ENCODE measurements at places on chromosomes 11 and 22. TPM values are rescaled to one million over a fixed set of nuclear protein-coding genes. Genes with fewer than 3 reads are reported as not detected.

The CCDC34 gene
- 18.8 TPM for total RNA-seq

The SCGB1D2 gene
- total RNA-seq = not detected

The GDPD4 gene
- not detected for total RNA-seq

The JAM3 gene
- 4.8 TPM for total RNA-seq

The LRRC10B gene
- total RNA-seq = not detected

The DDIAS gene
- total RNA-seq = 14.7 TPM

The DEAF1 gene
- total RNA-seq = 44.0 TPM

The OR4A16 gene
- total RNA-seq = not detected

The IFITM10 gene
- 1.3 TPM for total RNA-seq

The OR52E5 gene
- total RNA-seq = not detected

The TNNI2 gene
- not detected for total RNA-seq

The LINC01488 gene
- not detected for total RNA-seq

The TMEM86A gene
- total RNA-seq = 0.25 TPM

- no peak for DNase-seq
Observed at GRCh38 chr11:108122166-108122628, 830 bp downstream of the ACAT1 start.

- no peak for DNase-seq
Observed at GRCh38 chr11:128492461-128492860, 94.9 kb downstream of the ETS1 start.

- peak; percentile 75 for DNase-seq
Observed at GRCh38 chr11:66022401-66023185, 3.7 kb downstream of the CATSPER1 start.

DNA sequence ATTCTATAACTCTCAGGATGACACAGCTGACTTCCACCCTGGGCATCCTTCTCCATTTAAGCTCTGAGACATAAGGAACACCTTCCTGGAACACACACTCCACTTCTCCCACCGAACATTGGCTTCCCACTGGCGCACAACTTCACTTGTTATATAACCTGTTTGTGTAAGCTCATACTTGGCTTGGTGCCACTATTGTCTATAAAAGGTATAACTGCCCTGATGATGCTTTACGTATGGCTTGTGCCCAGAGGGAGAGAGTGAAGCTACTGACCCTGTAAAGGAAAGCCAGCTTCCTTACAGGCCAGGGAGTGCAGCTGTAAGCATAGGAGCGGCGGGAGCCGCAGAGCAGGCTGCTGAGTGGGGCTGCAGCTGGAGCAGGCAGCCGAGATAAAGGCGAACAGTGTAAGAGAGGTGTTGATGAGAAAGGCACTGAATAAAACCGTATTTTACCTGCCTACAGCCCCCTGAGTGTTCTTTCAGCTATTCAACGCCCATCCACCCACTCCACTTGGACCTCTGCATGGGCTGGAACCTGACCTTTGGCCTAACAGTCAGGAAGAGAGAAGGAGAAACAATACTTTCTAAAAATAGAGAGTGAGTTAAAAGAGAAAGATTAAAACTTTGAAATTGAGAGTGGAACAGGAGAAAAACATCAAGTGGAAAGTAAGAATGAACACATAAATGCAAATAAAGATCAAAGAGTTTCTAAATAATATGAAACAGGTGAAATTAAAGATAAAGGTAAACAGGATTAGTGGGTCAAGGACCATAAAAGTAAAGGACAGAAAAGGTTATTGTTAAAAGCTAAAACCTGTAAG lies 252.1 kb upstream of the ARHGAP42 start:
- DNase-seq = no peak

- no peak for DNase-seq
Observed at GRCh38 chr11:120420572-120420971, 84.4 kb downstream of the ARHGEF12 start.

- DNase-seq = no peak
Observed at GRCh38 chr11:19580646-19581045, 132.0 kb upstream of the NAV2 start.

DNA sequence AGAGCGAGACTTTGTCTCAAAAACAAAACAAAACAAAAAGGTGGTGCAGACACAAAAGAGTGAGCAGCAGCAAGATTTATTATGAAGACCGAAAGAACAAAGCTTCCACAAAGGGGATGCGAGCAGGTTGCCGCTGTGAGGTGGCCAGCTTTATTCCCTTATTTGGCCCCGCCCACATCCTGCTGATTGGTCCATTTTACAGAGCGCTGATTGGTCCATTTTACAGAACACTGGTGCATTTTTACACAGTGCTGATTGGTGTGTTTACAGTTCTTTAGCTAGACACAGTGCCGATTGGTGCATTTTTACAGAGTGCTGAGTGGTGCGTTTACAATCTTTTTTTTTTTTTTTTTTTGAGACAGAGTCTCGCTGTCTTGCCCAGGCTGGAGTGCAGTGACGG lies 77.4 kb downstream of the CECR2 start:
- no peak for DNase-seq

DNA sequence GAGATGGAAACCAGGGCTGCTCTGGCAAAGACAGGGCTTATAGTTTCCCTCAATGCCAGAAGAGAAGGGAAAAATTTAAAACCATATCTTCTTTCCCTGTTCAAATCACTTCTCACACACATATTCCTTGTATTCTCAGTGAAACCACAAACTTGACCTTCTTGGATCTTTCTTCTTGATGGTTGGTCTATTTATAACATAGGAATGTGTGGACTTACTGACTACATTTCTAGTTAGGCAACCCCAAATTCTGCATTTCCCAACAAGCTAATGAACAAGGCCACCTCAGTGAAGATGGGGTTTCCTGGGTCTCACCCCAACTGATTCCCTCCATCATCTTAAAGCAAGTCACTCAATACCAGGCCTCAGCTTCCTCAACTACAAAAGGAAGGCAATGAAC lies 3.8 kb upstream of the QSER1 start:
- DNase-seq = no peak

DNA sequence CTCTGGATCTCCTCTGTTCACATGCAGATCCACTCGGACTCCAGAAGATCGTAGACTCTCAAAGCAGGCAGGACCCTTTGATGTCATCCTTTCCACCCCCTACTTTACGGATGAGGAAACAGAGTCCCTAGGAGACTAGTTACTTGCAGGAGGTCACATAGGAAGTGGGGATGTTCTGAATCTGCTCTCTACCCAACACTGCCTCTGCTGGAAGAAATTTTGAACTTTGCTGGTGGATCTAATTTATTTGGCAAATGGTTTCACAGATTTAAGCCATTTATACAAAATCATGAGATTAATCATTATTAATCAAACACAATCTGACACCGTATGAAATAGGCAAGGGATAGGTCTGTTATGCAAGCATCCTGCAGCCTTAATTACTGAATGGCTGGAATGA lies 55.0 kb upstream of the USP47 start:
- no peak for DNase-seq

GRCh38 chr11:75524665-75525432 lies 892 bp downstream of the GDPD5 start:
- peak; percentile 44 for DNase-seq

- no peak for DNase-seq
Observed at GRCh38 chr22:27906241-27906640, 12.8 kb downstream of the PITPNB start.

GRCh38 chr11:8034604-8035190 lies 46.3 kb upstream of the TUB start:
- no peak for DNase-seq

- no peak for DNase-seq
Observed at GRCh38 chr11:131756479-131757110, 386.2 kb downstream of the NTM start.

DNA sequence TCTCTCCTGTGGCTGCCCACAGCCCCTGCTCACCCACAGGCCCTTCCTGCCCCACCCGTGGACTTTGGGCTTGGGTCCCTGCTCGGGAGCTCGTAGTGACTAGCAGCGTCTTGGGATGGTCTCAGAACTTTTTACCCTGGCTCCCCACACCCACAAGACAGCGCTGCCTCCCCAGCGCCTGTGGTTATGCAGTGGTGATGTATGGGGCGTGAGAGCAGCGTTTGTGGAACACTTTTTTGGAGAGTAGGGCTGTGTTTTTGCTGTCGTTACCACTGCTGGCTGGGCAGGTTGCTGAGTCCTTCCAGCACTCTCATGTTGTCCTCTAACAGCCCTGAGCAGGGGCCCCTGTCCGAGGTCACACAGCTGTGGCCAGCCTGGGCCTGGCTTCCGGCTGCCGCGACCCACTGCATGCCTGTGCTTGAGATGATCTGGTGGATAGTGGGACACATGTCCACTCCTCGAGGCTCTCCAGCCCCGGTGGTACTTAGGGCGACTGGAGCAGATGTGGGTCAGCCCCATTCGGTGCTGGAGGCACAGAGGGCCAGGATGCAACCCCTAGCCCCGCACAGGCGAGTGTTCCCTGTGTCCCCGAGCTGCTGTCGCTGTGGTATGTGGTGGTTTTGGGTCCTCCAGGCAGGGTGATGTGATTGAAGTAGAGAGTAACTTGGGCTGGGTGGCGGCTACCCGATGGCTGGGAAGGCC lies 7.1 kb upstream of the GRAMD4 start:
- peak; percentile 59 for DNase-seq

DNA sequence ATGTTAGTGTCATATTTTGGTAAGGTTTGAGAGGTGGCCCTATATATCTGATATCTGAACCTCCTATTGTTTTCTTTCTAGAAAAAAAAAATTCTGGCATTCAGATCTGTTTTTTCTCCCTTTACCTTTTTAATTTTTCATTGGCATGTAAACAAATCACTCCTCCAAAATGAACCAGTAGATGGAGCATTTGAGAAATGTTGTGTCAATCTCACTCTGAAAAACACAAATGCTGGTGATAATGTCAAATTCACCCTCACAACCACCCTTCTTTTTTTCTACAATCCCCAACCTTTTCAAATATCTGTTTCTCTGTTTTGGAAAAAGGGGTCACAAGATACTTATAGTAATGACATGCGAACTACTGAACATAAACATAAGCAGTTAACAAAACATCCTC lies 9.1 kb downstream of the GUCY1A2 start:
- no peak for DNase-seq

DNA sequence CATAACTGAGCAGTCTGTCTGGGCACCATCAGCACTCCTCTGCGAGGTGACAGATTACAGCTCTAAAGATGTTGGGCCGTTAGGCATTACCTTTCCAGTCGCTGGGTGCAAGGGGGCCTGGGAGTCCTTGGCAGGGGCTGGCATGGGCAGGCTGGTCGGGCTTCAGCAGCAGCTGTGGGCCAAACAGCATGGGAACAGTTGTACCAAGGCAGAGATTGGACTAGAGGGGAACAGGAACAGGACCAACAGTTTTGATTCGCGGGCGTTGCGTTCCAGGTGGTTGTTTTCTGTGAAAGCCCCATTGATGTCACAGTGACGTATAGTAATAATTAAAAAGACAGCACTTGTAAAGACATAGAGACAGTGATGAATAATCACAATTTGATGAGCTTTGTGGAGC lies 25.8 kb upstream of the B3GAT1 start:
- DNase-seq = no peak

DNA sequence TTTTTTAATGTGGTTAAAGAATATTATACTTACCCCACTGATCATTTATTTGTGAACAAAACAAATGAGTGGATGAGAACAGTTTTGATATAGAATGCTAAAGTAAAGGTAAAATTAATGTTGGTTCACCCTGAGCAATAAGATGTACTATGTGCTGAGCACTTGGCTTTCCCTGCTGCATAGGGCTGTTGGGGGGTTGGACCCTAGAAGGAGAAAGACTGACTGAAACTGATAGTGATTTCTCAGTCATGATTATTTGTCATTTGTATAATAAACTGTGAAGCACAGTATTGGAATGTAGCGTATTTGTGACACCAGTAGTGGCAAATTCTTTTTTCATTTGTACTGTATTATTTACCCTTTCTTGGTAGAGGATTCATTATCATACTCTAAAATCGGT lies 63.3 kb downstream of the PRMT3 start:
- DNase-seq = no peak

GRCh38 chr11:10637731-10638151 lies 55.8 kb downstream of the IRAG1 start:
- DNase-seq = no peak

GRCh38 chr11:110200241-110200640 lies 96.2 kb downstream of the RDX start:
- DNase-seq = no peak

DNA sequence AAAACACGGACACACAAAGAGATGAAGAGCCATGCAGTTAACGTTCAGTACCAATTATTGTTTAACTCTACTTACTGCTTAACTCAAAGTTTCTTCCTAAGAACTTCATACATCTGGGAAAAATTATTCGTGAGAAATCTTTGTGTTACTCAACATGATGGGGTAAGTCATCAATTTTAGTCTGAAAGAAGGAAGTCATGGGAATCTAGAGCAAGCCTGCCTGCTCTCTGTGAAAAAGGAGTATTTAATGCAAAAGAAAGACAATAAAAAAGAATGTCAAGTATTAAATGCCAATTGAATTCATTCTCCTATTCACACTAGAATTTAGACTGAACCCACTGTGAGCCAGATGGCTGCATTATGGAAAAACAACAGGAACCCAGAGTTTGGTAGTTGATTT lies 16.0 kb downstream of the TMEM123 start:
- DNase-seq = no peak

DNA sequence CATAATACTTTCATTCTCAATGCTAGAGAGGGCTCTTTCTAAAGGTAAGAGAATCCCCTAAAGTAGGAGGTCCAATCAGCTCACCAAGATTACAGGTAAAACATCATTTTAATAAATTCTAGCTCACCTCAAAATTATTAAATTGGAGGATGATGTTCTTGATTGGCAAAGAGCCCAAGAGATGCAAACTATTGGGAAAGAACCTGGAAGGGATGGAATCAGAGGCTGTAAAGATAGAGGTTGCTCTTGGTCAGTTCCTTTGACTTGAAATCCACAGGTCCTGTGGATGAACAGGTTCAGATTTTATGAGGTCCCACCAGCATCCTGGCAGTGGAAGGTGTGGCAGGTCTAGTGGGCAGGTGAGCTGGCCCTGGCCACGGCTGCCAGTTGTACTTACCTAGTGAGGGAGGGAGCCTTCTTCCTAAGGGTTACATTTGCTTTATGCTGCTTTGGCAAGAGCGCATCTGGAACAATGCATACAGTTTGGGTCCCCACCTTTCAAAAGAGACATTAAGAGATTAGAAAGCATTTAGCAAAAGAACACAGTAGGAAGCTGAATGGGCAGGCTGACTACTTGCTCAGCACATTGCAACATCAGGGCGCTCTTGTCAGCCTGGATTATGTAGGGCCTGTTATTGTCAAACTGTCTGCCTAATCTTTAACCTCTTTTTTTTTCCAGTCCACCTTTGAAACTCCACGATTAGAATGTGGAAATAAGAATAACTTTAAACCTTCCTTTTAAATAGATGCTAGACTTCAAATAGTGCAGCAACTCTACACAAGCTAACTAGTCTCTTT lies 97.0 kb downstream of the RDX start:
- DNase-seq = no peak
